ENCODE measurements at places on chromosomes 4 and X. TPM values are rescaled to one million over a fixed set of nuclear protein-coding genes. Genes with fewer than 3 reads are reported as not detected.

Gene CYBB
- total RNA-seq: not detected

- DNase-seq: no peak
These were observed 50.5 kb downstream of the IL15 start for GRCh38 chr4:141686879-141687278.

- no peak for DNase-seq
These were observed 709 bp upstream of the CLOCK start for GRCh38 chr4:55547466-55547770.

Gene EXOC1L
- total RNA-seq: not detected

DNA sequence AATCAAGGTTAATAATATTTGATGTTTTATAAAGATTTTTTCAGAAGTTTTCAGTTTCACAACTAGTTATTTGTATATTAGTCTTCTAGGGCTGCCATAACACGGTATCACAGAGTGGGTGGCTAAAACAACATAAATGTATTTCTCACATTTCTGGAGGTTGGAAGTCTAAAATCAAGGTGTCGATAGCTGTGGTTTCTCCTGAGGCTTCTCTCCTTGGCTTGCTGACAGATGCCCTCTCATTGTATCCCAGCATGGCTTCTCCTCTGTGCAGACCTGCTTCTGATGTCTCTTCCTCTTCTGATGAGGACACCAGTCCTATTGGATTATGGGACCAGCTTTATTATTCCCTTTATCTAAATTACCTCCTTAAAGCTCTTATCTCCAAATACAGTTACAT, 1456.6 kb downstream of the STIM2 start:
- DNase-seq: no peak

Gene TMPRSS11A
- not detected for total RNA-seq

- DNase-seq: no peak
These were observed 83.7 kb upstream of the FAM9C start for GRCh38 chrX:13128104-13128503.

DNA sequence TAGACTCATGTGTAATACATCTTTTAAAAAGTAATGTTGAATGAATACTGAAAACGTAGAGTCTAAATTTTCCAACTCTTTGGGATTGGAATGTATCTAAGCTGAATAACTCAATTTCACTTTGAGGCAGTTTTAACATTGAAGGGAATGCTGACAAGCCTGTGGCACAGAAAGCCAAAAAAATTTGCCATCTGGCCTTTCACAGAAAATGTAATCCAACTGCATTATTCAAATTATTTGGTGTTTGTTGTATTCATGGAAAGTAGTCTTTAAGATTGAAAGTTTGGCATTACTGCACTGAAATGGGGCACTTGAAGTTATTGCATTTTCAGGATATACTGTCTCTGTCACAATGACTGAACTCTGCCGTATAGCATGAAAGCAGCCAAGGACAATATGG, 186.9 kb downstream of the FRMPD4 start:
- no peak for DNase-seq

Gene KDR
- not detected for total RNA-seq

Gene FAM149A
- 0.61 TPM for total RNA-seq

- DNase-seq: no peak
These were observed 30.5 kb downstream of the STARD8 start for GRCh38 chrX:68677998-68678397.

- no peak for DNase-seq
These were observed 472.5 kb downstream of the STPG2 start for GRCh38 chr4:97670703-97671269.

Gene MAEA
- 68.1 TPM for total RNA-seq

Gene IL1RAPL2
- not detected for total RNA-seq
